ENCODE measurements at places on chromosomes 7 and 10.
A peak's percentile ranks its signal among the peaks of the same experiment; 100 is the strongest.

- DNase-seq, result no peak
Observed at GRCh38 chr10:128027822-128028507, 98.3 kb downstream of the MKI67 start.

DNA sequence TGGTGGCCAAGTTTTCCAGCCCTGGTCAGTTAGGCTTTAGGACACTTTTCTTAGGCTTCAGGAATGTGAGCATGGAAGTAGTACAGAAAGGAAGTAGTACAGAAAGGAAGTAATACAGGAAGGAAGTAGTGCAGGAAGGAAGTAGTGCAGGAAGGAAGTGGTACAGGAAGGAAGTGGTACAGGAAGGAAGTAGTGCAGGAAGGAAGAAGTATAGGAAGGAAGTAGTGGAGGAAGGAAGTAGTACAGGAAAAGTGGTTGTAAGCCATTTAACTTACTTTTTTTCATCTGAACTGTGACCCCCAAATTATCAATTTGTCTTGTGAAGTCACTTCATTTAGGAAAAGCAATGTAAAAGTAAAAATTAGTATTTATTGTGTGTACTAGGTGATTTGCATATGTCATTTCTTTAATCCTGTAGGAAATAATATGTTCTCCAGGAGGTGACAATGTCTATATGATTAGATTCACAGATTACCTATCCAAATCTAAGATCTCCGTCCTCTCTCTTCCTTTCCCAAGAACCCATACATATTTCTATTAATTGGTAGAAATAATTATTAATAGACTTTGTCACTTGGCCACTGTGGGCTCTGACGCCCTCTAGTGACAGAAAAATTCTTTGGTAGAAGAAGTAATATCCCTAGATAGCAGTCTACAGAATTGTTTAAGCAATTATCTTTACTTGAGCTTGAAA lies 3.9 kb upstream of the FAS start:
- no peak for DNase-seq

GRCh38 chr10:61792921-61793320 lies 108.6 kb upstream of the ARID5B start:
- no peak for DNase-seq

GRCh38 chr7:143248761-143249354 lies 14.4 kb upstream of the GSTK1 start:
- DNase-seq, result no peak

GRCh38 chr7:19713676-19714075 lies 4.8 kb upstream of the POLR1F start:
- DNase-seq, result no peak

- DNase-seq, result no peak
Observed at GRCh38 chr7:1767524-1767923, 97.4 kb downstream of the ELFN1 start.

- no peak for DNase-seq
Observed at GRCh38 chr7:43905209-43905946, 1.0 kb downstream of the URGCP start.

DNA sequence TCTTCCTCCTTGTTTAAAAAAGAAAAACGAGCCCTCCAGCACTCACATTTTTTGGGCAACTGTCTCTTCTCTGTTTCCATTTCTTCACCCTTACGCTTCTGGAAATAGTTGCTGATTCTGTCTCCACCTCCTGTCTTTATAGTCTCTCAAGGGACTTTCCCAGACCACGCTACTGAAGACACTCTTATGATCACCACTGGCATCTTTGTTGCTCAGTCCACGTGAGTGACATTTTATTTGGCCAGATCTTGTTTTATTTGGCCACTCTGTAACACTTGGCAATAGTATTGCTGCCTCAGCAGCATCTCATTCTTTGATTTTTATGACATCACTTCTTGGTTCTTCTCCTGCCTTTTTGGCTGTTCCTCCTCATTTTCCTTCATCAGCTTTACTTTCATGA lies 21.6 kb upstream of the NME8 start:
- DNase-seq, result no peak

- DNase-seq, result peak; percentile 90
Observed at GRCh38 chr7:26667514-26668133, 196.8 kb downstream of the SKAP2 start.

DNA sequence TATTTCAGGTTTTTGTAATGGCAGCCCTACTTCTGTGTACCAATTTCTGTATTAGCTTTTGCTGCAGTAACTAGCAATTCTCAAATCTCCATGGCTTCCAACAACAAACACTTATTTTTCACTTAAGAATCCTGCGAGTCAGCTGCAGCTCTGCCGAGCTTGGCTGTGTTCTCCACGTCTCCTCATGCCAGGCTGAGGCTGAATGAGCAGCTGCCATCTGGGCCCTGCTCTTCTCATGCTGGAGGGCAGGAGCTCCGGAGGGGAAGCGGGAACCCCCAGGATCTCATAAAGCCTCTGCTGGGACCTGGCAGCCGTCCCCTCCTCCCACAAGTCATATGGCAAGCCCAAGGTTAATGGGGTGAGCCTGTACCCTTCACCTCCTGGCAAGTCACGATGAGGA lies 591.1 kb downstream of the SDK1 start:
- no peak for DNase-seq

DNA sequence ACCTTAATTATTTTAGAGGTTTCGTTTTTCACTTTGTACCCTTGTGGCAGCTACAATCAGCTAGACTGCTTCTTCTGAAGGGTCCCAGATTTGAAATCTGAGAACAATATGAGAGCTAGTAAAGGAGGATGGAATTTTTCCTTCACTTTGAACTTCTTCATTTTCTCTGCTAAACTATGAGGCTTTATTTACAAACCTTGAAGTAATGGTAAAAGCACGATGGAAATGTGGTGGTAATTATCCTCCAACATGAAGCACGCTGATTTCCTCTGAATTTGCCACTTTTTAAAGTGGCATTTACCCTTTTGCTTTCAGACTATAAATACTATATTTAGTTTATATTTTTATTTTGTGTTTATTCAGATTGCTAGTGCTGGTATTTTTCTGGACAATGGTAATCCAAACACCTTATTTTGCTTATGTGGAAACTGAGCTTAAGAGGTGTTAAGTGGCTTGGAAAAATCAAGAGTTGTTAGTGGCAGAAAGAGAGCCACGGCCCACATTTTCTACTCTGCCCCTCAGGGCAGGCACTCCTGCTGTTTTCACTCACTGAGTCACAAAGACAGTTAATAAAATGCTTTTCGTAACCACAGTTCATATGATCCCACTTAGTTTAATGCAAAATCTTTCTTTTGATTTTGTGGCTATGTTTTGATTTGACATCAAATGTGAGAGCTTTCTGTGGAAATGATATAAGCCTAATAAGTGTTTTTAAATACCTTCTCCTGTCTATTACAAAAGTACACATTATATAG lies 2.7 kb downstream of the SSMEM1 start:
- DNase-seq, result no peak

- no peak for DNase-seq
Observed at GRCh38 chr10:43037942-43038782, 38.7 kb upstream of the RET start.

GRCh38 chr10:62819141-62819920 lies 3.2 kb upstream of the EGR2 start:
- DNase-seq, result no peak

- no peak for DNase-seq
Observed at GRCh38 chr10:78772986-78773530, 295.7 kb upstream of the ZMIZ1 start.

DNA sequence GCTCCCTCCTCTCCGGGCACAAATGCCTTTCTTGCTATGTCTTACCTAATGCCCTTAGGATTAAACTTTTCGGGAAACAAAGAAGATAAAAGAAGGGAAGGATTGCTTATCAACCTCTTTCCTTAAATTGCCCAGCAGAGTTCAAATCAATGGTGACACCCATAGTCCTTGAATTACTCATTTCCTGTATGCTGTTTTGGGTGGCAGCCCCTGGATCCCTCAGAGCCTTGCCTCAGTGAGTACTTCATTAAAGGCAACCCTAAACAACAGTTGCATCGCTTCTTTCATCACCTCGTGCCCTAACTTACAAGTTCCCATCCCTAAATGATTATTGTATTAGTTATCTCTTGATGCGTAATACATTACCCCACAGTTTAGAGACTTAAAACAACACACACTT lies 31.6 kb upstream of the WAPL start:
- no peak for DNase-seq

DNA sequence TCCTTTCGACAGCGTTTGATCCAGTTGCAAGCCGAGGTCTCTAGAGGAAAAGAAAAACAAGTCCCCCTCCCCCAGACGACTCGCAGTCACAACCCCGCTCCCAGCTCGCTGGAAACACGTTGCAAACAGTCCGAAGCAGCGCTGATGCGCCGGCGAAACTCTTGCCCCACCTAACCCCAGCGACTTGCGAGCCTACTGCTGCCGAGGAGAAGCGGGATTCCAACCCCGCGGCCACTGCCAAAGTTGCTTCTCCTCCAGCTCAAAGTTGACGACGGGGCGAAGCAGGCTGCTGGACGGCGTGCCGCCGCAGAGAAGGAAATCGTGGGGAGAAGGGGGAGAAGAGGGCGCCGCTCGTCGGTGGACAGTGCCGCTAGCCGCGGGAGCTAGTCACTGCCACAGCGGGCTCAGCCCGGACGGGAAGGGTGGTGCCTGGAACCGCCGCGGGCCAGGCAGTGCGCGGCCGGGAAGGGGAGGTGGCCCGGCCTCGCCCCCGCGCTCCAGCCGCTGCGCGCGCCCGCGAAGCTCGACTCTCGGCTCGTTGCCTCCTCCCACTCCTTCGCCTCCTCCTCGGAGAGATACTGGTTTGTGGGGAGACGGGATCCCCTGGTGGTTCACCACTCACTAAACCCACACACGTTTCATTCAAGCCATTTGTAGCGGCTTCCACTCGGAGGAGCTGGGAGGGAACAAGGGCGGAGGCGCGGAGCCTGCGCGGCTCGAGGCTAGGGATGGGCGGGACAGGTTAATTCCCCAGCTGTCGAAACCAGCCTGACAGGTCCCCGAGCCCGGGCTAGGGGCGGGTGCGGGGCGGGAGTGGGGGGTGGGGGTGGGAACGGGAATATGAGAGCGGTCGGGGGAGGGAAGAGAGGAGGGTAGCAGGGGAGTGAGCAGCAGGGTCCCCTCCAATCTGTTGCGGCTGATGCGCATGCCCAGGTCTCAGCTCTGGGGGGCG lies at the start of gene GPR37:
TSS of gene GPR37 (minus strand) at position 392 of the 952 bp plus-strand sequence. CDS start 816 bp downstream, outside the sequence.
- peak; percentile 65 for DNase-seq

GRCh38 chr10:104246976-104247375 lies 7.7 kb upstream of the GSTO1 start:
- no peak for DNase-seq

All from left hindlimb (tissue), 1 donor.